ENCODE measurements at places on chromosomes 3 and 15.

DNA sequence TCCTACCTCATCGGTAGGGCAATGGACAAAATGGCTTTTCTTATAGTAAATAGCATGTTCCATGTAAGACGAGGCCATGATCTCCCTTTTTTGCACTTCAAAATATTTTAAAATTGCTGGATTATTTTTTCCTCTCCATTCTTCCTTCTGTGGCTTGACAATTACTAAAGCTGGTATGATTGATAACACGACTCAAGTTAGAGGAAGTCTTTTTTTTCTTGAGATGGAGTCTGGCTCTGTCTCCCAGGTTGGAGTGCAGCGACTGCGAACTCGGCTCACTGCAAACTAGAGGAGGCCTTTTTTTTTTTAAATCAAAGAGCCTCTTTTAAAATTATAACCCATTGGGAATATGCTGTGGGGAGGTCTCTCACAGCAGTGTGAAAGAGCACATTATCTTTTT lies 124.5 kb upstream of the TBL1XR1 start:
- DNase-seq, result no peak

- DNase-seq, result peak; percentile 54
Measured at GRCh38 chr3:124886168-124887056, 753 bp downstream of the ITGB5 start.

- no peak for DNase-seq
Measured at GRCh38 chr15:71532994-71533393, 277.4 kb upstream of the NR2E3 start.

DNA sequence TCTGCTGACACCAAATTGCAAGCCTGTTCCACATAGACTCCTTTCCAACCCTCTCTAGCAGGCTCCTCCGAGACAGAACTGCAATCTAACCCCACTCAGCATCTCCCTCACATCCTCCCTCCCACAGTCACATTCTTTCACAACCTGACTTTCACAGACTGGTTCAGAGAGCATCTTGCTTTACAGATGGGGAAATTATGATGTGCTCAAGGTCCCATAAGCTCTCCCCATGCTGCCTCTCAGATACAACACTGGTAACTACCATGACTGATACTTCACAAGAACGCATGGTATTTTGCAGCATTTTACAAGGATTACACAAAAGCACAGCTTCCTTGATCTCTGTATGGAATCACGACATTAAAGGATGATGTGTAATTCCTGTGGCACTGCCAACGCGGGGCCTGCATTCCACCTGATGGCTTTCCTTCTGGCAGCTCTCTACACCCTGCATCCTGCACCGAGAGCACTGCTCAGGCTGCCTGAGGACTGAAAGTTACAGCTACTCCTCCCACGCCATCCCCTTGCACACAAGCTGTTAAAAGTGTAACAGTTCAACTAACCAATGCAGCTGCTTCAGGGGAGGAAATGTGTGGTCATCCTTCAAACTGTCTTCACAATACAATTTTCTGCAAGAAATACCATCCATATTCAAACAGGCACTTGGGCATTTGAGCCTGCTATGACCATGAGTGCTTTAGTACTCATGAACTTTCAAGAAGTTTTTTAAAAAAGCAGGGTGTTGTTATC lies 27.6 kb downstream of the TBC1D2B start:
- DNase-seq, result no peak

DNA sequence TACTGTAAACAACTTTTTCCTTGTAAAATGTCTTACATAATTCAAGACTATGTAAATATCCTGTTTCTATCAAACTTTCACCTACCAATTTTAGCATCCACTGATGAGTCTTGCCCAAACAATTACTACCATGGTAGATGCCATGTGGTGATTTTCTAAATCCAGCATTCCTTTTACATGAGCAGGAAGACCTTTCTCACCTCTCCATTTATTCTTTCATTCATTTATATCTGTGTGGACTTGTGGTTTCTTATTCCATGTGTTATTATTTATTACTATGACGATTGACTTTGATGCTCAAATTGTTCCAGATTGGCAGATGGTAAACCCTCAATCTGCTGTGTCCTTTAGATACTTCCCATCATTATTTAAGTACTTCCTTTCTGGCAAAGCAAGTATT lies 62.4 kb downstream of the IFT57 start:
- no peak for DNase-seq

DNA sequence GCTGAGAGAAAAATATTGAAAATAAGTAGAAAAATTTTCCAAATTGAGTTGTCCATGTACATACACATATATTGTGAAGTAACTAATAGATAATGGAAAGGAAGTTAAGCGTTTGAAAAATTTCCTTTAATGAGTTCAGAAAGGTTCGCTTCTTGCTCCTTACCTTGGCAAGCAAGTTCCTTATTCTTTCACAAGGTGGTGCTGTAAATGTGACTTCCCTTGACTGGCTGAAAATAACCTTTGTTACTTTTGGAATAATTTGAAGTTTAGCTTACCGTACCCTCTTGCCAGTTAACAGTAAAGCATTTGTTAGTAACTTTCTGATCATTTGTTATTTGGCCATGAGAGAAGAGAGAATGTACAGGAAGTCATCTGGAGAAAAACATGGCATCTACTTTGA lies 41.6 kb downstream of the PYDC2 start:
- DNase-seq, result no peak

DNA sequence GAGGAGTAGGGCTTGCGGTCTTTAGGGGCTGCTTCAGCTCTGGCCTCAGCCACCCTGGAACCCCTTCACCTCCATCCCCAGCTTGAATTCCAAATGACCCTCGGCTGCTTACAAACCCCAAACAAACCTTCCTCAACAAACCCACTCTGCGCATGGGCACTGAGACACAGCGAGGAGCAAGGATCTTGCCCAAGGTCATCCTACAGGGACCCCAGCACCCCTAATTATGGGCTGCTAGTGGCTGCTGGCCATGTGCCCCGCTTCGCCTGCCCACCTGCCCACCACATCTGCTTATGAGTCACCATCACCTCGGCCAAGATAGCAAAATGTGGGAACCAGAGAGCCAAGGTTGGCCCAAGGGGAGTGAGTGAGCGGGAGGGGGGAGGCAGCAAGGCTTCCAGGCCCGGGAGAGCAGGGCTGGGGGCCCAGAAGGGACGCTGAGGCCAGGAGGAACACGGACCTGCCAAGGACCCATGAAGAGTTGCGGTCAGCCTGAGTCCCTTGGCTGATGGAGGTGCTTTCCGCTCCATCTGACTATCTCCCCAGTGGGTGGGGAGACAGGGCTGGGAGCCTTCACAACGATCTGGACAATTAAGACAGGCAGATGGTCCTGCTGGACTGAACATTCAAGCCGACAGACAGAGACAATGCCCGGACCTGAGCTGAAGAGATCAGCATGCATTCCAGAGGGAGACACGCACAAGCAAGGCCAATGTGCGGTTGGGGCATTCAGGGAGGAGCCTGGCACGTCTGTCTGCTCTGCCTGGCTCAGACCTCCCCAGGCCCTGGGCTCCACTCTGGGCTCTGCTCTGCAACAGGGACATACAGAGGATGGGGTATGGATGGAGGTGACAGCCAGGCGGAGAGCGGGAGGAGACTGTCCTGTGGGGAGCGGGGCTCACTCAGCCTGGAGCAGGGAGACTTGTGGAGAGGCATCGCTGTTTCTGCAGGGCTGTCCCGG lies 10.8 kb upstream of the GRIP2 start:
- DNase-seq, result no peak

- peak; percentile 37 for DNase-seq
Measured at GRCh38 chr3:42663581-42664437, 10.3 kb downstream of the ZBTB47 start.

DNA sequence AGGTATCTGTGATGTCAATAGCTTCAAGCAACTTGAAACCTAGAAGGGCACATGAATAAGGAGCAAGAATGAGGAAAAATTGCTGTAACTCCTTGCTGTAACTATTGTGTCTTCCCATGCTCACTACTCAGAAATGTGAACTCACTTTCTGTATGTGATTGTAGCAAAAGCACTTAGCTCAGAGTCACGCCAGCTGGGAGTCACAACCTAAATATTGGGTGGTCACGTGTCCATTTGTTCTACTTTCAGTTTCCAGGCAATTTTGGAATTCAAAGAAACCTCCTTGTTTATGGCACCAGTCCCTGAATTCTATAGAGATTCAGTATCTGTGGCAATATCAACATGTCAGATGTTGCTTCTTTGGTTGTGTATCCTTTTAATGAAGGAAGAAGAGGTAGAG lies 241.6 kb upstream of the AZI2 start:
- no peak for DNase-seq

GRCh38 chr3:38165722-38166387 lies 518 bp downstream of the OXSR1 start:
- DNase-seq, result no peak

DNA sequence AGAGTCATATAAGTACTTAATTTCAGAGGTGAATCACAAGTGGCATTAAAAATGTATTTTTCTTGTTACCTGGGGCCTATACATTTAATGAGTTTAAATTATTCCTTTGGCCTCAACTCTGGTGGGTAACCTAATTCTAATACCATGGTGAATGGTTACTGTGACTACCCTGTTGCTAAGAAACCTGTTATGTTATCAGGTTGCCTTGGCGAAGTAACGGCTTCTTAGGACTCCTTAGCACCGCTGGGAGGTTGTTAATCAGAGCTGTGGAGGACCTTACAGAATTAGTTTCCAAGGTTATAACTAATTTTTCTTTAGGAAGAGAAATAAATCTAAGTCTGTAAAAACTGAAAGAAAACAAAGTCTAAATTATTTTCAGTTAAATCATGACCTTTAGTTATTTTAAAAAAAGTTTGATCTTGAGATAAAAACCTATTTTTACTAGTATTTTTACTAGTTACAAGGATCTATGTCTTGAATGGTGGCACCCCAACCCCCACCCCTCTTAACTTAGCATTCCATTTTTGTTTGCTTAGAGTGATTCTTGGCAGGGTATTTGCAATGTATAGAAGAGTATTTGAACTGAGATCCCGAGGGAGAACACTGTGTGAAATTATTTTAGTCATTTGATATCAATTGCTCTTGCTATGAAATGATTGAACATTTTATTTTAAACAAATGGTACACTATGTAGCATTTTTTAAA lies 155.5 kb downstream of the FNDC3B start:
- no peak for DNase-seq

DNA sequence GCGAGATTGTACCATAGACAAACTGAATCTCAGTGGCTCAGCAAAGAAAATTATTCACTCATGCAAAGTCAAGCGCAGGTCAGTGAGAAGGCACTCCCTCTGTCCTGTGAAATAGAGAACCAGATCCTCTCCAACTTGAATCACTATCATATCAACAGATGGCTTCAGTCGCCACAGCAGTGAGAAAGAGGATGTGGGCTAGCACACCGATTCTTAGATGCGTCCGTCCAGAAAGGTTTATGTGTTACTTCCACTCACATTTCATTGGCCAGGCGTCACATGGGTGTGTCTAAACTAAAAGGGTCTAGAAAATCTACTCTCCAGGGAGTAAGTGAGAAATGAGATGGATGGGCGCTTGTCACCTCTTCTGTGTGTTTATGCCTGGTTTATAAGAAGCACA lies 141.6 kb upstream of the KBTBD8 start:
- no peak for DNase-seq

- no peak for DNase-seq
Measured at GRCh38 chr3:32454111-32454510, 48.5 kb downstream of the CMTM6 start.

DNA sequence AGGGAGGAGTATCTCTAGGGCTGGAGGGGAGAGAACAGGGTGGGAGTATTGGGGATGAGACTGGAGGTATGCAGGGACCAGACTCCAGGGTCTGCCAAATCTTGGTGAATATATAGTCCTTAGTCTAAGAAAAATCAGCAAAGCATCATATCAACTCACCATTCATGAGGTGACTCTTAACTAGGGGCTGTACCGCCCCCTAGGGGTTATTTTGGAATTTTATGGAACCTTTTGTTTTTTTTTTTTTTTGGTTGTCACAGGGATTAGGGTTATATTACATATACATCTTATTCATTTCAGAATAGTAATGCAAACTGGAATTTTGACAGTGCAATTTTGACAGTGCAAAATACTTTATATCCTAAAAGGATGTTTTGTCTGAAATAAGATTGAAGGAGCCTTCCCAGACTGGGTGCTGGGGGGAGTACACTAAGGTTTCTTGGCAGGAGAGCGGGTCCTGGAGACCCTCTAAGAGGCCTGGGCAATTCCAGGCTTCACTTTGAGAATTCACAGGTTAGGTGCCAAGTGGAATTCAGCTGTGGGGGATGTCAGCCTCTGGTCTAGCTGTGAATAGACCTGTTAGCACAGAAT lies 7.5 kb downstream of the CMTM7 start:
- DNase-seq, result no peak

DNA sequence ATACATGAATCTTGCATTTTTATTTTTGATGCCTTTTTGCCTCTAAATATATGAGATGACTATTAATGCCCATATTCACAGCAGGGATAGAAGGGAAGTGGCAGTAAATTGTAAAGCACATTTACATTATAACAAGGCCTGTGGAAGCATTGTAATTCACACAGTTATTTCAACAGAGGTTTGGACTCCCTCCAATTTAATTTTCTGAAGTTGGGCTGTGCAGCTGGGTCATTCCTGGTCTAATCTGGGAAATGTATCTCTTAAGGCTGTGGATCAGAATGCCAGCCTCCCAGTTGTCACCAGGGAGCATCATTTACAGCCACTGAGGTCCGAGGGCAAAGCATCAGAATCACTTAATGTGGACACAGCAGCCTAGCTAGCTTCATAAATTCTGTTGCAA lies 434.5 kb downstream of the MFSD1 start:
- DNase-seq, result no peak

DNA sequence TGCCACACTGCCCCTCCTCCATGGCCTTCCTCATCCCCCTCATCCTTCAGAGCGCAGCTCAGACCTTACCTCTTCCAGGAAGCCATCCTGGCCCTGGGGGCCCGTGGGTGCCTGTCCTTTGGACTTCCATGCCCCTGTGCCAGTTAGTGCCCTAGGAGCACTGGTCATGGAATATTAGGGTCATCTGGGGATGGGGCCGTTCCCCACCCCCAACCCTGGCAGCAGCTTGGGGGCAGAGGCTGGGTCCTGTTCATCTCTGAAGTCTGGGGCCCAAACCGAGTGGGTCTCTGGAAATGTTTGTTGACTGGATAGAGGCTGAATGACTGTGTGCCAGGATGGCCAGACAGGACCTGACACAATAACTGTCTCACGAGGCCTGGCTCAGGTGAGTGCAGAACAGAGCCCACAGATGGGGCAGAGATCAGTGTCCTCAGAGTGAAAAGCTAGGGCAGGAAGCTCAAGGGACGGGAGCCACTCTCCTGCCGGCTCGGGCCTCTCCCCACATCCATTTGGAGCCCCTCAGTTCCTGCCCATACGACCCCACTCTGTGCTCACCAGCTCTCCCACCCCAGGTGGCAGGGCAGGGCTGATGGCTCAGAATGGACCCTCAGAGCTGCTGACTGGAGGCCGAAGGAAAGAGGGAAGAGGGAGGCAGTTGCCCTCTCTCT lies 62.5 kb downstream of the TLE3 start:
- no peak for DNase-seq

- DNase-seq, result no peak
Measured at GRCh38 chr15:52800828-52801747, 11.0 kb upstream of the ONECUT1 start.

DNA sequence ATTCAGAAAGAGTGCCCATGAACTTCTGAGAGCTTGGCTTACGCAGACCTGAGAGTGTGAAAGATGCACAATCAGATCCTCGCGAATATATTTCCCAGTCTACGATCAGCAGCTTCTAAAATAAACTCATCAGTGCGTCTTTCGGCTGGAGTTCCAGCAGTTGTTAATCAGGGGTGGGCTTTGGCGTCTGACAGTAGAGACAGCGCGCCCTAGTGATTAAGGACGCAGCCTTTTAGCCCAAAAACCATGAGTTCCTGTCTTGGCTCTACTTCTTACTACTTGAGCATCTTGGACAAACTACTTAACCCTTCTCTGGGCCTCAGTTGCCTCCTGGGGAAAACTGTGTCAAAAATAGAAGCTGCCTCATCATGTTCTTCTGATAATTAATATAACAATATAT lies 15.8 kb upstream of the ARRDC4 start:
- DNase-seq, result no peak

GRCh38 chr3:41447701-41448100 lies 248.4 kb downstream of the CTNNB1 start:
- no peak for DNase-seq
